Upper lobe of right lung (tissue), 1 donor: ENCODE measurements at places on chromosomes 4 and X.

DNA sequence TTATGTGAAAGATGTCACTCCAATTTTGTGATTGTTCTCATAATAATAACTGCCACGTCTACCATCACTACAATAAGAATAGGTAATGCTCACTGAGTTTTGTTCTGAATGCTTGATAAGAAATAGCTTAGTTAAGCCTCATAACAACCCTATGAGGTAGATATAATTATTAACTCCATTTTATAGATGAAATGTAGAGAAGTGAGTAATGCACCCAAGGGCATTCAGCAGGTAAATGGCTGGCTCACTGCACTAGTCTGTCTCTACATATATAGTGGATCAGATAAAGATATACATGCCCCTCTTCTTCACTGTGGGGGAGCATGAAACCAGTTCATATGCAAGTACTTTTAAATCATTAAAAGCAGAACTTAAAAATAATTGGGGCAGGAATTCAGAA is 65.8 kb upstream of the SLC4A4 start:
- DNase-seq: no peak

- DNase-seq: no peak
These were observed 87.5 kb upstream of the UXT start for GRCh38 chrX:47746446-47746845.

- no peak for DNase-seq
These were observed 108.4 kb upstream of the ATXN3L start for GRCh38 chrX:13428053-13428786.

- DNase-seq: no peak
These were observed 17.1 kb upstream of the PAGE2B start for GRCh38 chrX:55057675-55058249.

DNA sequence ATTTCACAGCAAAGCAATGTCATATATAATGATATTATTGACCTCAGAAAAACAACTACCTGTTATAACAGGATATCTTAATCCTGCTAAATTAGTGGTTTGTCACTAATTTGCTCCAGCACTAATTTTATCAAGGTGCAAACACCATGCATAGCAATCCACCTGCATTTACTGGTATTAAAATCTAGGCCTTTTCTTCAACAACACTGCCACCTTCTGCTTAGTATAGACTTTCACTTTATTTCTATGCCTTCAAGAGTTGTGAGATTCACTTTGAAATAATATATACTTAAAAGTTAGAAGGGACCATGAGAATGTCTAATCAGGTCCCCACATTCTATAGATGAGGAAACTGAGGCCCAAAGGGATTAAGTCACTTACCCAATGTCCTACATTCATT is 82.1 kb upstream of the IQCM start:
- no peak for DNase-seq

DNA sequence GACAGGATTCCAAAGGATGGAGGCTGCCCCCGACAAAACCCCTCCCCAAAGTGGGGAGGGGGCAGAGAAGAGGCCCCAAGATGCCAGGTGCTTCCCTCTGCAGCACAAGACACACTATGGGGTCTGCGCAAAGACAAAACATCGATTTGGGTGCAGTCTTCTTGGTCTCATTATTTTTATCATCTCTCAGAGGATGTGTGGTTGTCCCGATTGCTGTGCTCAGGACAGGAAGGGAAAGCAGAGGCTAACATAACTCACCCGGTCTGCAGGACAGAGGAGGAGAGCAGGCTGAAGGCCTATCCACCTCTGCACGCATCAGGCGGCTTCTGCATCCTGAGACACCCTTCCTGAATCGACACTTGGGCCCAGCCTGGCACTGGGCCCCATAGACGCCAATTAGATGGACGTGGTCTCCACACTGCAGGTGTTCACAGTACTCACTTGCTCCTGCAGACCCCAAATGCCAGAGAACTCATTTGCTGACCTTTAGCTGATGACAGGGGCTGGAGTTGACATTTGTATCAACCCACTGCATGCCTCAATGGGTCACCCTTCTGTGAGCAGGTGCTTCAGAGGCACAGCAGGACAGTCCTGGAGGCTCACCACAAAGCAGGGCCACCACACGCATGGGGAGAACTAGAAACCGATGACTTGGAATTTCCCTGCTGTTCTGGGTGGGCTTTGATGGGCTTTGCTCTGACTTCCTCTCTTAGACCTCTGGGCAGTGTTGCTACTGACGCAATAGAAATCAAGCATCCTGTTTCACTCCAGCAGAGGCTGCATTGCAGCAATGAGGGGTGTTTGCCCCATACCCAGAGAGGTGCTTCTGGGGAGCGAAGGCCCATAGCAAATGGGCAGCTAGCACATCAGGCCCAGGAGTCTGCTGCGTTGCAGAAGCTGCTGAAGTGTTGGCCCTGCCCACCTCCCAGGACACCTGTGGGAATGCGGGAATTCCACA is 96.3 kb upstream of the ENPP6 start:
- no peak for DNase-seq
